ENCODE measurements at places on chromosomes 1 and 21. TPM values are rescaled to one million over a fixed set of nuclear protein-coding genes. Genes with fewer than 3 reads are reported as not detected.

The SLC30A10 gene
- polyA plus RNA-seq: 4.0 TPM

The EVI5 gene
- 27.0 TPM for polyA plus RNA-seq

The HORMAD1 gene
- 164 TPM for polyA plus RNA-seq

The NEK2 gene
- 126 TPM for polyA plus RNA-seq

The AJAP1 gene
- polyA plus RNA-seq: 5.0 TPM

The LAD1 gene
- 1.2 TPM for polyA plus RNA-seq

The CLIC4 gene
- 72.4 TPM for polyA plus RNA-seq

The USP16 gene
- 17.9 TPM for polyA plus RNA-seq

The LAPTM5 gene
- polyA plus RNA-seq: 46.9 TPM

The SCCPDH gene
- 289 TPM for polyA plus RNA-seq

The CDK18 gene
- polyA plus RNA-seq: 9.2 TPM

The ATAD3C gene
- 1.5 TPM for polyA plus RNA-seq

The AKNAD1 gene
- polyA plus RNA-seq: 9.8 TPM

The APOBEC4 gene
- polyA plus RNA-seq: 23.7 TPM

The SEMA4A gene
- polyA plus RNA-seq: 7.7 TPM

The OR10X1 gene
- not detected for polyA plus RNA-seq

The ZBTB18 gene
- 45.0 TPM for polyA plus RNA-seq

The UQCRHL gene
- polyA plus RNA-seq: 2.5 TPM

The C2CD4D gene
- polyA plus RNA-seq: 0.29 TPM

The DTL gene
- polyA plus RNA-seq: 45.1 TPM

The IFNGR2 gene
- 91.9 TPM for polyA plus RNA-seq

The OR2T29 gene
- not detected for polyA plus RNA-seq
